Stimulated activated CD8-positive, alpha-beta memory T cell treated with anti-CD3 and anti-CD28 coated beads, Interleukin-12 subunit alpha, Interleukin-12 subunit beta, amount 100 ng/mL, for 1 hour (primary cell): ENCODE measurements at places on chromosomes 3 and 15.
A peak's percentile ranks its signal among the peaks of the same experiment; 100 is the strongest.

DNA sequence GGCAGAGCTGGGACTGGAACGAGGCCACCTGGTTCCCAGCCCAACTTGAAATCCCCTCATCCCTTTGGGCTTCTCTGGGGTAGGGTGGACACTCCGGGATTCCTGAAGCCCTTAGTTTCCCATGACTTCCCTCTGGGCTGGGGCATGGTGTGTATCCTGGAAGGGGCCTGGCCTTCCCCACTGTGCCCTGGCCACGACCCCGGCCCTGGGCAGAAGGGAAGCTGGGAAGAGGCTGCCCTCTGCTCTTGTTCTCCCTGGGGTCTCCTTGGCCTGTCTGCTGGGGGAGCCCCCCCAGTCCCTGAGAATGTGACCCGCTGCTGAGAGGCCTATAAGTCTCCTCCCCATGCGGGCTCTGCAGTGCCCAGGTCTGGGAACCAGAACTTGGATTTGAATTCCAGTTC, 104.9 kb downstream of the LINGO1 start:
- no peak for DNase-seq

DNA sequence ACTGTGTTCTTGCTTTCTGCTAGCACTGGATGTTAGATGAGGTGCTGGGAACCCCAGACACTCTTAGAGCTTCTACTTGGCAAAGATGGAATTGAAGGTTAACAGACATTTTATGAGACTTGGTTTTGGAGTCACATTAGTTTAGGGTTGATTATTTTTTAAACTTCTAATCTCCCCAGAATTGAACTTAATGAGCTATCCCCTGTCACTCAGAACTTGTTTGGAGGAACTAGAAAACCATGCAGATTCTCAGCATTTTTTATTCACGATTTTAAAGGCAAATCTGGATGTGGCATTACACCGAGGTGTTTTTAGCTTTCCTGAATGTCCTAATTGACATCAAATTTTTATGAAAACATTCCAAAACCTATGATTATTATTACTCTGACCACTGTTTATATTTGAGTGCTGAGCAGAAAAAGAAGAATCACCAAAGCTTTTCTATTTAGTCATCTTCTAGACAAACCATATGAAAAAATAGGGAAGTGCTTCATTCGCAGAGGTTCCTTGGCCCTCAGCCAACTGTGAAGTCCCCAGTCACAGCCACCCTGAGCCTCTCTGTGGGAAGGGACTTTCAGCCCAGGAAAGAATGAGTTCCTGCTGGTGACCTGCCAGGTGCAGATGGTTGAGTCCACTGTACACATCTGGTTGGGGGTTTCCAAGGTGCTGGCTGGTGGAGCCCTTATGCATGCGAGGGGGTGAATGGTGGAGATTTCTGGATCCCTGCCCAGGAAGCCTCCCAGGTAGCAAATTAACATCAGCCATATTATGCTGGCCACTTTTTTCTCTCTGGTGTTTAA, 196.0 kb upstream of the TOPAZ1 start:
- no peak for DNase-seq

- no peak for DNase-seq
Measured at GRCh38 chr15:50365971-50366370, 11.0 kb upstream of the GABPB1 start.

- DNase-seq: no peak
Measured at GRCh38 chr3:33187368-33187634, 31.3 kb downstream of the SUSD5 start.

- DNase-seq: no peak
Measured at GRCh38 chr3:108437439-108437838, 73.0 kb downstream of the MYH15 start.

- no peak for DNase-seq
Measured at GRCh38 chr3:62632510-62633294, 242.5 kb downstream of the CADPS start.

GRCh38 chr3:42819351-42819965, 10.2 kb downstream of the ACKR2 start:
- DNase-seq: no peak

DNA sequence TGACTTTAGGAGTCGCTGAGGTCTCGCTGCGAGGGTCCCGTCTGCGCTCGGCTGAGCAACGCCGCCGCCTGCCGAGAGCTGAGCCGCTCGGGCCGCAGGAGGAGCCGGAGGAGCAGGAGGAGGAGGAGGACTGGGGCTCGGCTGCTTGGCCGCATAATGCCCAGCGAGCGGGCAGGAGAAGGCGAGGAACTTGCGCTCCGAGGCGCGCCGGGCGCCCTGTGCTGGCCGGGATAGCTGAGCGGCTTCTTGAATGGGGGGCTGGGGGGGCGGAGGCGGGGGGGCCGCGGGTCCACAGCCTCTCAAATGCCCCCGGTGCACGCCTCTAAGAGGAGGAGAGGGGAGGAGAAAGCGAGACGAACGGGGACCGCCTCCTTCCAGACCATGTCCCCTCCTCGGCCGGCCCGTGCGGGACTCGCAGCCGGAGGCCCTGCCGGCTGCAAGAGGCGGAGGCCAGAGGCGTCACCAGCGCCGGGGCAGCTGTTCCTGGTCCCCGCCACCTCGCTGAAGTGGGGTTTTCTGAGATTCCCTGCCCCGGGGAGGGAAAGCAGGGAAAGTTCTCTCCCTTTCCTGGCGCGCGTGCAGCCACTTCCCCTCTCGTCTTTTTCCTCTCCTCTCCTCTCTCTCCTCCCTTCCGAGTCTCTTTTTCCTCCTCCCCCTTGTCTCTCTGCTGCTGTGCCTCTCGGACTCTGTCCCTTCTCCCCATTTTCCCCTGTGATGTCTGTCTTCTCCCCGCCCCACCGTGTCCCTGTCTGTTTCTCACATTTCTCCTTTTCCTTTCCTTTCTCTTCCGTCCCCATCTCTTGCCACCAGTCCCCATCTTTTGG, at the start of gene ADAMTS9:
Gene ADAMTS9, minus strand, starts transcription at position 220 of the 824 bp plus-strand sequence. CDS start 343 bp downstream, outside the sequence.
- no peak for DNase-seq

DNA sequence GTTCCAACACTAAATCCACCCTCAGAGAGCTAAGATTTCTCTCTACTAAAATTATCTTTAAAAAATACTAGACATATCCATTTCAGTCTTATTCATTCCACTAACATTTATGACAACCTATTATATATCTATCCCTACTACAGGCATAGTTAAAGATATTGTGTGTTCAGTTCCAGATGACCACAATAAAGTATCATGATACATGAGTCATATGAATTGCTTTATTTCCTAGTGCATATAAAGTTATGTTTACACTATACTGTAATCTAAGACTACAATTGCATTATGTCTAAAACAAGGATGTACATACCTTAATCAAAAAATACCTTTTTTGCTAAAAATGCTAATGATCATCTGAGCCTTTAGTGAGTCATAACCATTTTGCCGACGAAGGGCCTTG, 19.4 kb downstream of the SHOX2 start:
- DNase-seq: no peak

- no peak for DNase-seq
Measured at GRCh38 chr3:31188112-31188511, 293.7 kb upstream of the GADL1 start.

DNA sequence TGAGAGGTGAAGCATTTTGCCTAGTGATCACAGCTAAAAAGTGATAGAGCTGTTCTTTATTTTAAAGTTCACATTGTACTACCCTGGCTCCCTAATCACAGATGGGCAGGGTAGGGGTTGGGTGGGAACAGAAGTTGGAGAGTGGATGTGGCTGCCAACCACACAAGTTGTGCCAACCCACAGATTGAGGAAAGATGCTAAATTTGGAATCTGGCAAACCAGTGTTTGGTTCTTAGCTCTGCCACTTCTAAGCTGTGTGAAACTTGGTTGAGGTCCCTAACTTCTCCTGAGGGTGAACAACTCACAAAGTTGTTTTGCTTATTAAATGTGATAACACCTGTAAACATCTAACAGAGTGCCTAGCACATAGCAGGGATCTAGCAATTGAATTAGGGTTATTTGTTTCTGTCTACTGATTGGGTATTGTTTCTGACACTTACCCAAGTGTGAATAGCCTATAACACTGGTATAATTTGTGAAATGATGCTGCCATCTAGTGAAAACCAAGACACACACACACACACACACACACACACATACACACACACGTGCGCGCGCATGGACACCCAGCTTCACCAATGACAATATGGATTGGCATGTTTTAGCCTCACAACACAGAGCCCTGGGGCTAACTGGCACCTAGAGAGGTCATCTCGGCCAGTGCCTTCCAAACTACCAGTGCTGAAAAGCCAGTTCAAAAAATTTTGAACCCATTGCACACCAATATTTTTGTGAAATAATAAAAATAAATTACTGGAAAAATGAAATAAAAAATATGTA, 25.3 kb downstream of the ADGRG7 start:
- DNase-seq: no peak

GRCh38 chr3:10526366-10526765, 21.0 kb upstream of the ATP2B2 start:
- DNase-seq: no peak

DNA sequence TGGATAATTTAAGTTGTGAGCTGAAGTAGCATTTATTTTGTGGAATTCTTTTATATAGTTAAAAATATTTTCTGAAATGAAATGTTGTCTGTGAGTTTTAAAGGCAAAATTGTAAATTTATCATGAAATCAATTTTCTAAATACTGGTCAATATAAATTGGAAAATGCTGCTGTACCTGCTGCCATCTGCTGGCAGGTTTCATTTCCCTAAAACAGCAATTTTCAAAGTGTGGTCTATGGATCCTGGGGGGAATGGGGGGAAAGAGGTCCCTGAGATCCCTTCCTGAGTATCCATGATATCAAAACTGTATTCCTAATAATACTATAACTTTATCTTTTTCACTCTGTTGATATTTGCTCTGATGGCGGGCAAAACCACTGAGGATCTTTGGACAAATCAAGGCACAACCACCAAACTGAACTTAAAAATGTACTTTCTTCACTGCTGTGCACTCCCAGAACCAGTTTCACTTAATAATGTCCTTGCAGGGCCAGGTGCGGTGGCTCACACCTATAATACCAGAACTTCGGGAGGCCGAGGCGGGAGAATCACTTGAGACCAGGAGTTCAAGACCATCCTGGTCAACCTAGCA, 17.2 kb upstream of the CCR4 start:
- no peak for DNase-seq

- DNase-seq: no peak
Measured at GRCh38 chr3:26967501-26967900, 344.9 kb downstream of the LRRC3B start.

GRCh38 chr15:35439291-35439690, 106.7 kb downstream of the DPH6 start:
- DNase-seq: no peak

DNA sequence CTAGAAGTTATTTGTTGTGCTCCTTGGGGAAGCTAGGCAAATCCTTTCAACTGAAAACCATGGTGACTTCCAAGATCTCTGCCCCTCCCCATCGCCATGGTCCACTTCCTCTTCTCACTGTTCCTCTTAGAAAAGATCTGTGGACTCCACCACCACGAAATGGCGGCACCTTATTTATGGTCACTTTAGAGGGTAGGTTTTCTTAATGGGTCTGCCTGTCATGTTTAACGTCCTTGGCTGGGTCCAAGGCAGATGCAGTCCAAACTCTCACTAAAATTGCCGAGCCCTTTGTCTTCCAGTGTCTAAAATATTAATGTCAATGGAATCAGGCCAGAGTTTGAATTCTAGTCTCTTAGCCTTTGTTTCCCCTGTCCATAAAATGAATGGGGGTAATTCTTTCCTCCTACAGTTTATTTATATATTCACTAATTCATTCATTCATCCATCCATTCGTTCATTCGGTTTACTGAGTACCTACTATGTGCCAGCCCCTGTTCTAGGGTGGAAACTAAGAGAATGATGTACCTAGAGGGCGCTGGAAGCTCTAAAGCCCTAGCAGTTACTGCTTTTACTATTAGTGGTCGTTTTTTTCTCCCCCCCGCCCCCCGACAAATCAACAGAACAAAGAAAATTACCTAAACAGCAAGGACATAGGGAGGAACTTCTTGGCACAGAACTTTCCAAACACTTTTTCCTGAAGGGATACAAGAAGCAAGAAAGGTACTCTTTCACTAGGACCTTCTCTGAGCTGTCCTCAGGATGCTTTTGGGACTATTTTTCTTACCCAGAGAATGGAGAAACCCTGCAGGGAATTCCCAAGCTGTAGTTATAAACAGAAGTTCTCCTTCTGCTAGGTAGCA, 657 bp downstream of the PATL2 start:
- no peak for DNase-seq

- DNase-seq: no peak
Measured at GRCh38 chr15:78796510-78796909, 14.8 kb downstream of the ADAMTS7 start.

DNA sequence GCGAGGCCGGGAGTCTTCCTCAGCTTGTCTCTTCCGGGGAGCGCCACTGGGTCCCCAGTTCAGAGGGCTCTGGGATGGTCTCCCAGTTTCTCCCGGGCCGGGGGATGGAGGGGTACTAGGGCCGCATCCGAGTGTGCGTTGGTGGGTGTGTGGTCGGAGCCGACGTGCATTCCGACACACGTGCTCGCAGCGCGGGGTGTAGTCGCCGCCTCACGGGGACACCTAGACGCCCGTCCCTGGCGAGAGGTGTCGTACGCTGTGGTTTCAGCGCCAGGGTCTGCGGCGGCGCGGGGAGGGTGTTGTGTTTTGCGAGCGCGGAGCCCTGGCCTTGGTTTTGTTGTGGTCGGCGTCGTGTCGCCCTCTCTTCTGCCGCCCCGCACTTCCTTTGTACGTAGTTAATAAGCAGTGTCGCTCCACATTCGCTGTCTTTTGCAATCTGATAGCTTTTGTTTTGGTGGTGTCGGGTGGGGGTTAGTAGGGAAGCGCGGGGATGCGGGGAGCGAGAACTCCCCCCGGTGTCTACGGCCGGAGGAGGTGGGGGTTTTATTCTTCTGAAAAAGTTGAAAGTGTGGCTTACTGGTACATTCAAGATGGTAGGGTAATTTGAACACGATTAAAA, 2.2 kb downstream of the IGF1R start:
- peak; percentile 9 for DNase-seq

- DNase-seq: no peak
Measured at GRCh38 chr15:26648676-26649075, 124.2 kb downstream of the GABRB3 start.

GRCh38 chr3:131353016-131353877, 28.3 kb upstream of the NUDT16 start:
- no peak for DNase-seq

DNA sequence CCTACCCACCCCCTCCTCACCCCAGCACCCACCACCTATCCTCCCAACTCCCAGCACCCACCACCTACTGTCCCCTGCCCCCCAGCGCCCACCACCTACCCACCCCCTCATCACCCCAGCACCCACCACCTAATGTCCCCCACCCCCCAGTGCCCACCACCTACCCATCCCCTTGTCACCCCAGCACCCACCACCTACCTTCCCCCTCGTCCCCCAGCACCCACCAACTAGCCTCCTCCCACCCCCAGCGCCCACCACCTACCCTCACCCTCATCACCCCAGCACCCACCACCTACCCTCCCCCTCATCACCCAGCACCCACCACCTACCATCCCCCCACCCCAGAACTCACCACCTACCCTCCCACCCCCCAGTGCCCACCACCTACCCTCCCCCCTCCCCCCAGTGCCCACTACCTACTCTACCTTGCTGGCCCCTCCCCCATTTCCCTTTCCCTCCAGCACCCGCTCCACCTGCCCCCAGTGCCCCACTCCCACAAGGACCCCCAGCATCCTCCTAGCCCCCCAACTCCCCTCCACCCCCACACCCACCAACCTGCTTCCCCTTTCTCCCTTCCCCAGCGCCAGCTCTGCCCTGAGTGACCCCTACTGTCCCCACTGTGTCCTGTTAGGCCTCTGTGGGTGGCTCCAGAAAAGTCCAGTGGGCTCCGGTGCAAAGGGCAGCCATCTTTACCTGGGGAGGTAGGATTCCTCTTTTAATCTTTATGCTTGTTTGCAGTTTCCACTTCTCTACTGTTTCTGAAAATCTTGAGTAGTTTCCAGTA, 1.2 kb downstream of the UROC1 start:
- no peak for DNase-seq
